Stimulated activated CD8-positive, alpha-beta memory T cell treated with anti-CD3 and anti-CD28 coated beads, Interleukin-2, amount 100 ng/mL, for 1 hour (primary cell): ENCODE measurements at places on chromosomes 12 and 14.

DNA sequence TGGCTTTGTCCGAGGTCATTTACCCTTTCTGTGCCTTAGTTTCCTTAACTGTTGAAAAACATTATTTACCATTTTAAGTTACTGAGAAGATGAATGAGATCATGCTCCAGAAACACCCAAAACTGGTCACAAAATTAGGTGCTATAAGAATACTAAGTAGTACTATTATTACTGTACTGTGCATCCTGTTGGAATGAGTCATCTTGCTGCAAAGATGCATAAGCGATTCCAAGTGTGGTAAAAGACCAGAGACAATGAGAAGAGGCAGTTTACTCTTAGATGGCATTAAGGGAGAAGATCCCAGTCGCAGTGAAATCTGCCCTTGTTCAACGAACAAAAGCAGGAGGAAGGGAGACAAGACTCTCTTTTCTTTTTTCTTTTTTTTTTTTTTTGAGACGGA is 4.2 kb upstream of the PLEKHA5 start:
- DNase-seq, result no peak

GRCh38 chr14:23932639-23933038 is 20.9 kb upstream of the DHRS4 start:
- no peak for DNase-seq

DNA sequence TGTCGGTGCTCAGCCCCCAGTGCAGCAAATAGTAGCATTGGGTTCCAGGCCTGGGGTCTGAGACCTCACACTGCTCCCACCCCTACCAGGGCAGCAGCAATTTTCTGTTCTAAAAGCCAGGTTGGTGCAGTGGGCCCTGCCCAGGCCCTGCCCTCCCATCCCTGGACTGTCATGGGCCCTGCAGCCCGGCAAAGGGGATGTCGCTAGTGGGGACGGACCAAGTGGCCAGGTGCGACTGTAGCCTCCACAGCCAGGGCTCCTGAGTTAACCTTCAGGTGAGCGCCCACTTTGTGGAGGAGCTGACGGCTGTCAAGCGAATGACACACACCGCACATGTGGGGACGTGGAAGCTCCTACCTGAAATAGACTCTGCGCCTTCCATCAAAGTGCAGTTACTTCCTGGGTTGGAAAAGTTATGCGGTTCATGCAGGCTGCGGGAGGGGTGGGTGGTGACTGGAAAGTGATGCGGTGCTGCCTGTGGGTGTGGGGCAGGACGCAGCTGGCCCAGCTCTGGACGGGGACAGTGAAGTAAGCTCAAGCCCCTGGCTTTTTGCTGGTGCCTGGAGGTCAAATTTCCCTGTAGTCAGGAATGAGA is 1.5 kb downstream of the INF2 start:
- no peak for DNase-seq

GRCh38 chr12:14892726-14893505 is 7.3 kb upstream of the MGP start:
- no peak for DNase-seq

- no peak for DNase-seq
Observed at GRCh38 chr12:105922670-105923102, 216.1 kb downstream of the NUAK1 start.
